AG09309 (cell line): ENCODE measurements at places on chromosomes 7 and 10.

GRCh38 chr10:52563360-52563759, 209.2 kb downstream of the MBL2 start:
- DNase-seq, result no peak

DNA sequence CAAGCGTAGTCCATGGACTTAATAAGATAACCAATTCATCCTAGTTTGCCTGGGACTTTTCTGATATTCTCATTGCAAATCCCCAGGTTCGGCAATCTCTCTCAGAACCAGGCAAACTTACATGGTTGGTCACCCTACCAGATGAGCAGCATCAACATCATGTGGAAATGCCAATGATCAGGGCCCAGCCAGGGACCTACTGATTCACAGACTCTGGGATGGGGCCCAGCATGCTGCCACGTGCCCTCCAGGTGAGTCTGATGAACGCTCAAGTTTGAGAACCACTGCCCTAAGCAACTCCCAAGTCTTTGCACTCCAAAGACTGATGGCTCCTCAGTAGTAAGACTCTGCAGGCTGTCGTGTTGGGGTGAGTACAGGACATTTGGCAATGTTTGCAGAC, 2.7 kb downstream of the LAMB4 start:
- DNase-seq, result no peak

DNA sequence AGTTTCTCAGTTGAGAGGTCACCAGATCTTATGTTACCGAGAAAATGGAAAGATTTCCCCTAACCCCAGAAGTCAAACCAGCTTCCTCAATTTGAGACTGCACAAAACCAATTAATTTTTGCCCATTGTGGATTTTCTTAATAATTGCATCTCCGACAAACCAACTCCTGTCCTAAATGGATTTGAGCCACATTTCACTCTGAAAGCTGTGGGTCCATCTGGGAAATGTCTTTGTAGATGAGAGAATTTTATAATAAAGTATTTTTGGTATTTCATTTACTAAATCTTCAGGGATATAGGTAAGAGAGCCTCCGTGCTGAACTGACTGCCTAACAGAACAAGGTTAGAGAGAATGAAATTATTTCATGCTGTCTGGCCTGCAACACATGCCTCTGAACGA, 99.7 kb upstream of the PDCD4 start:
- no peak for DNase-seq

GRCh38 chr10:27743877-27744801, 1.5 kb downstream of the MKX start:
- DNase-seq, result no peak

DNA sequence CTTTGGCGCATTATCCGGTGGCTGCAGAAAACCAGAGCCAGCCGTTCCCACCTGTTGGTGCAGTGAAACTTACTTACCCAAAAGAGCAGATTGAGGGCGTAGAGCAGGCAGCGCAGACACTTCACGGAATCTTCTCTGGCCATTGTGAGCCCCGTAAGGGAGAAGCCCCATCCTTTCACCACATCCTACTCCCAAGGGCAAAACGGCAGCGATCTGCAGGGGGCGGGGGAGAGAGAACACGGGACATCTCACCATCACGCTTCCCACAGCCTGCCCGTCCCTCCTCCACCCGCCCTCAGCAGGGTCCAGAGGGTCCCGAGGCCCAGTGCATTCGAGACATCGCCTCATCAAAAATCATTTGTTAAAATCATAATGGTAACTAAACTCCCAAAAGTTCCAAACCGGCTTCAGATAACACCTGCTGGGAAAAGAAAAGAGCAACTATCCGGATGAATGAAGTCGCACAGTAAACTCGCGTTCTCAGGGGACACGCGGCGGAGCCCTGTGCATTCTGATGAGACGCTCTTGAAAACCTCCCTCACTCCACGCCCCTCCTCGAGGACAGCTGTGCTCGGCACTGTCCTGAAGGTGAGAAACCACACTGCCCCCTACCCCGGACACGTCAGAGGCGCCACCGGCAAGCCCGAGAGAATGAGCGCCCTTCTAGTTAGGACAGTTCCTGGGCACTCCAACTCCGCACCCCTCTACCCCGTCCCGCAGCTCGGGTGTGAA, 1.2 kb downstream of the TSPAN12 start:
- no peak for DNase-seq
